Pons (tissue), 1 donor: ENCODE measurements at places on chromosomes 5 and 9.
A peak's percentile ranks its signal among the peaks of the same experiment; 100 is the strongest.

GRCh38 chr9:90046317-90046861 is 441.6 kb downstream of the GADD45G start:
- no peak for DNase-seq

GRCh38 chr5:168123631-168124528 is 167.6 kb upstream of the WWC1 start:
- DNase-seq = no peak

DNA sequence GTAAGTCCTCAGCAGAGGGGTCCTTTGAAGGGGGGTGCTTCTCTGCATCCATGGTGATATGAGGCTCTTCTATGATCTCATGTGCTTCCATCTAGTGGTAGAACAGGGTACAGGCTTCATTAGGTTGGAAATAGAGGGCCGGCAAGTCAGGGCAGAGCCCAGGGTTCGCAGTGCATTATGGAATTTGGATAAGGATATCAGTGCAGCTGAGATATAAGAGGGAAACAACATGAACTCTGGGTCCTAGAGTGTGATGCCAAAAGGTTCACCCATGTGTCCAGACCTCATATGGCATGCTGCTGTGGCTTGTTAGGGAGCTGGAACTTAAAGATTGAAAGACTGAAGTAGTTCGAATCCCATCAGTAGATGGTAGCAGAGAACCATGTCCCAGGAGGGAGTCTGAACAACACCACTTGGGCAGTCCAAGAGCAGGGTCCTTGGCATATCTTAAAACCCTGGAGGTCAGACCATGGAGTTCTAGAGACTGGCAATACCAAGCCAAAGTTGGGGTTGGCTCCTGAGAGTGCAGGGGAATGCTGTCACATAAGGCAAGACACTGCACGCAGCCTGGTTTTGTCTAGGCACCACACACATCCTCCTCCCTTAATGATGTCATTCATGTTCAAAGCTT is 2.3 kb downstream of the FAM221B start:
- peak; percentile 62 for DNase-seq

GRCh38 chr5:160371294-160371693 is 868 bp upstream of the C1QTNF2 start:
- DNase-seq = no peak

DNA sequence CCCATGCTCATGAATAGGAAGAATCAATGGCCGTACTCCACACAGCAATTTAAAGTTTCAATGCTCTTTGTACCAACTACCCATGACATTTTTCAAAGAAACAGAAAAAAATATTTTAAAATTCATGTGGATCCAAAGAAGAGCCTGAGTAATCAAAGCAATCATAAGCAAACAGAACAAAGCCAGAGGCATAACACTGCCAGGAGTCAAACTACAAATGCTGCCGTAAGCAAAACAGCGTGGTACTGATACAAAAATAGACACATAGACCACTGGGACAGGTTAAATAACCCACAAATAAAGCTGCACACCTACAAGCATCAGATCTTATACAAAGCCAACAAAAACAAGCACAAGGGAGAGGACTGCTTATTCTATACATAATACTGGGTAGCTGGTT is 107.7 kb downstream of the CHSY3 start:
- DNase-seq = no peak

- no peak for DNase-seq
Observed at GRCh38 chr5:108206707-108207106, 175.2 kb downstream of the FBXL17 start.

- peak; percentile 93 for DNase-seq
Observed at GRCh38 chr5:137462816-137463520, 36.2 kb downstream of the SPOCK1 start.

DNA sequence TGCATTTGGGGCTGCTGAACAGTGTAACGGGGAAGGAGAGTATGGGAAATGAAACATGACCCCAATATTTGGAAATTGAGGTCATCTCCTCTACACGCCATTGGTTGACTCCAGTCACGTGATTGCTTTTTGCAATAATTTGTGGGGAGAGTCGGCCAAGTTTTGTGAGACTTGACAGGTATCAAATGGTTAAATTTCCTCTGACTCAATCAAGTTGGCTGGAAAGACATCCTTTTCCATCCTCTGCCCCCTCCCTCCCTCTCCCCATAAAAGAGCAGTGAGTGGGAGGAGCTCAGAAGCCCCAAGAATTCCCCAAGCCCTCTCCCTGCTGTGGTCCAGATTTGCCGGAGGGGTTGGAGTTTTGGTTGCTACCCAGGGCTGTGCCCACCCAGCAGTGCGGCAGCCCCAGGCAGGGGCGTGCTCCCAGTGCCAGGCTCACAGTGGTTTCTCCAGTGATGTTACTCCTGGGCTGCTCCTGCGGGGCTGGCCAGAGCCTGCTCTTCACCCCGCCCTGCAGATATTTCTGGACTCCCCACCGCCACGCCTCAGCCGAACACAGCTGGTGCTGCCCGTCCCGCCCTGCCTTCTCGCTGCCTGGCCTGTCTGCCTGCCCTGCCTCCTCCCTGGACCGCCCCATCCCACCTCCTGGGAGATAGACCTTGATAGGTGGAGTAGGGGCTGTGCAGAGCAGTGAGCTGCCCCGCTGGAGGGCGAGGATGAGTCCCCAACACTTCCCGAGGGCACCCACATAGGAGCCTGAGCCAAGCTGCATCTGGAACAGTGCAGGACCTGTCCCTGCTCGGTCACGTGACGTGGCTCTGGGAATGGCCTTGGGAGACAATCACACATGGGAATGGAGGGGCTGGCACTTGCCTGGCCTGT is 3.4 kb downstream of the COL5A1 start:
- peak; percentile 26 for DNase-seq

DNA sequence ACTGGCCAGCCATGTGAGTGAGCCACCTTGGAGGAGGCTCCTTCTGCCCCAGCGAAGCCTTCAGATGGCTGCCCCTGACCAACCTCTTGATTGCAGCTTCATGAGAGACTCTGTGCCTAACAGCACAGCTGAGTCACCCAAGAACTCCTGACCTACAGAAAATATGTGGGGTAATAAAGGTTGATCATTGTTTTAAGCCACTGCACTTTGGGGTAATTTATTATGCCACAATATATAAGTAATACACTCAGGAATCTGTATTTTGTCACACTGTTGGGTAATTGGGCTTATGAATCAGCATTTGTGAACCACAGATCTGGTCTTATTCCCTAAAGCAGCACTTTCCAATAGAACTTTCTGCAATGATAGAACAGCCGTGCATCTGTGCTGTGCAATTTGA is 24.4 kb upstream of the VDAC1 start:
- DNase-seq = no peak

GRCh38 chr9:19140259-19140658 is 13.0 kb upstream of the PLIN2 start:
- no peak for DNase-seq

GRCh38 chr5:124544366-124545055 is 201.9 kb downstream of the ZNF608 start:
- no peak for DNase-seq
